ENCODE measurements at places on chromosomes 4 and X. TPM values are rescaled to one million over a fixed set of nuclear protein-coding genes. Genes with fewer than 3 reads are reported as not detected.

Gene DAPP1
- not detected for polyA plus RNA-seq

Gene FMR1NB
- not detected for polyA plus RNA-seq

Gene GPRASP2
- 42.7 TPM for polyA plus RNA-seq

Gene CT45A10
- not detected for polyA plus RNA-seq

Gene FRMPD4
- polyA plus RNA-seq = 24.9 TPM

Gene RRH
- 0.89 TPM for polyA plus RNA-seq

Gene NXF2
- not detected for polyA plus RNA-seq

Gene FAM114A1
- polyA plus RNA-seq = 3.0 TPM

Gene PHKA1
- 1.0 TPM for polyA plus RNA-seq

Gene CLCN4
- 63.8 TPM for polyA plus RNA-seq

Gene OCRL
- 14.5 TPM for polyA plus RNA-seq

Gene GAGE12J
- not detected for polyA plus RNA-seq

Gene FAM3A
- 2.3 TPM for polyA plus RNA-seq

Gene NUDT6
- 10.8 TPM for polyA plus RNA-seq

Gene RBMXL3
- polyA plus RNA-seq = not detected

Gene MBNL3
- polyA plus RNA-seq = 0.46 TPM

Gene PRRG3
- 7.6 TPM for polyA plus RNA-seq

Gene ZFP92
- 0.17 TPM for polyA plus RNA-seq

Gene PIGA
- polyA plus RNA-seq = 3.8 TPM

Gene CYTL1
- not detected for polyA plus RNA-seq

Gene ADH7
- polyA plus RNA-seq = not detected

Gene TLR1
- polyA plus RNA-seq = 0.32 TPM

Gene ASB9
- not detected for polyA plus RNA-seq

Gene ANK2
- polyA plus RNA-seq = 541 TPM

Gene CPEB2
- 7.3 TPM for polyA plus RNA-seq

Gene TRPC3
- 361 TPM for polyA plus RNA-seq

Gene CFAP47
- polyA plus RNA-seq = not detected

Gene PABPC1L2A
- not detected for polyA plus RNA-seq

Gene SSX2B
- not detected for polyA plus RNA-seq

Gene LONRF3
- 0.99 TPM for polyA plus RNA-seq
